ENCODE measurements at places on chromosomes 2 and 18. TPM values are rescaled to one million over a fixed set of nuclear protein-coding genes. Genes with fewer than 3 reads are reported as not detected.
A peak's percentile ranks its signal among the peaks of the same experiment; 100 is the strongest.

Gene PTPRN
- 1.5 TPM for total RNA-seq

Gene POTEC
- total RNA-seq: not detected

Gene RRM2
- 46.9 TPM for total RNA-seq

DNA sequence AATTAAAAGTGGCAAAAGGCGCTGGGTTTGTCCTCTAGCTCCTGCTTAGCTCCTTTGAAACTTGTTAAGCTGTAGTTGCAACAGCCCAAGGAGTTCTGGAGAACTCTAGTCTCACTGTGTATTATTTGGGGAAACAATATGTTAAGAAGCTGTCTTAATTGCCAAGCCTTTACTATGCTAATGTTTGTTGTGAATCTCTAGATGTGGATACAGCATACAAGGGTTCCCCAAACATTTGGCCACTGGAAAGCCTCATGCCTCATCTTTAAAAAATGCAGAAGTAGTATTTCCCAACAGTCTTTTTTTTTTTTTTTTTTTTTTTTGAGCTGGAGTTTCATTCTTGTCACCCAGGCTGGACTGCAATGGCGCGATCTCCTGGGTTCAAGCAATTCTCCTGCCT is 236.7 kb downstream of the PRKCE start:
- no peak for DNase-seq

- DNase-seq: no peak
Measured at GRCh38 chr2:238141541-238142318, 3.3 kb downstream of the KLHL30 start.

GRCh38 chr2:100140582-100140981 is 1.8 kb downstream of the AFF3 start:
- DNase-seq: no peak

DNA sequence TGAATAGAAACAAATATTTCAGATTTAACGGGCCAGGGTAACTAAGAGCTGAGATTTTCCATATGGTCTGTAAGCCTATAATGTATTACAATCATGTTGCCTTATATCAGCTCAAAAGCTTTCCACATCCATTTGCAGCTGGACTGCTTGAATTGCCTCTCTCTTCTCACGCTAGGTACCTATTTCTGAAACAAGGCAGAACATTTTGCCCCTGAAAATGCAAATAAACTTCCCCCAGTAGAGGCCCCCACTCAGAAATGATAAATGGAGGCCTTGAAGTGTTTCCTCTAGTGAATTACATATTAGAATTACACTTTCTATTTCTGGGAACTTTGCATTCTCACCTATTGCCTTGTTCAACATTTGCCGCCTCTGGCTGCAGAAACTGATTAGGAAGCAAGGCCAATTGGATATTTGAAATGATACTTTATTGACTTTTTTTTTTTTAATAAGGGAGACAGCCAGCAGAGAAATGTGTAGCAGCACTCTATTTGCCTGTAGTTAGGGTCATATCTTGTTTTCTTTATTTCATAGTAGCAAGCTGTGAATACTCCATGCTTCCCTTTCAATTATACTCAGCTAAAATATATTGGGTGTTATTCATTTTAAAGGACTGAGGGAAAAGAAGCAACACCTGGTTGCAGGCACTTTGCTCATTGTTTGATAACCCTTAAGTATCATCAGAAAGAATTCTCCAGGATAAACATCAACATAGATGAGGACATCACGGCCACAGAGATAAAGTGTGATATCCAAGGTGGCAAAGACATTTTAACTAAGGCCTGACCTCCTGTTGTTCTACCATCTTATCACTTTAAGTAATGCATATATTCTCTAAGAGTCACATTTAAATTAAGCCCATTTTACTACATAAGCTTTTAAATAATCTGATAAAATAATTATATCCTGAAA is 505.5 kb downstream of the LRRTM4 start:
- no peak for DNase-seq

DNA sequence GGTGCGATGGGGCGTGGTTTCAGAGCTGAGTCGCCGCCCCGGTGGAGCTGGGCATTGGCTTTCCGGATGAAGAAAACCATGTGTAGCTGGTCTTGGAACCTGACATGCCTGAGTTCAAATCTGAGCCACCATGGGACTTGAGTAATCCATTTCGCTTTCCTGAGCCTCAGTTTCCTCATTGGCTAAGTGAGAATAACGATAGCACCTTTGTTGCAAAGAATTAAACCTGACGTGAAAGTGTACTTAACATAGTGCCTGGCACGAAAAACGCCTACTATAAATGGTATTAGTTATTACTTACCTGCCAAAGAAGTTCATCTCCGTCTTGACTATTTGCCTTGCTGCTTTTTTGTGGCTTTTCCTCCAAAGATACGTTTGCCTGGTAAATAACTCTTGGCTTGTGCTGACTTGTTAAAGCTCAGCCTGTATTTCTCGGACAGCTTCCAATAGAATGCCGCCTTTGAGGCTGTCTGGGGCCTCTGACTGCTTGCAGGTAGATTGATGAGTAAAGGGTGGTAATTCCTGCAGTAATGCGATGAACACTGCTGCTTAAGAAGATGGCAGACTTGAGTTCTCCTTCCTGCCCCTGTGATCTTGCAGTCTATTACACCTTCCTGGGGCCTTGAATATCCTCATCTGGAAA is 1.3 kb downstream of the CDCA7 start:
- DNase-seq: no peak

DNA sequence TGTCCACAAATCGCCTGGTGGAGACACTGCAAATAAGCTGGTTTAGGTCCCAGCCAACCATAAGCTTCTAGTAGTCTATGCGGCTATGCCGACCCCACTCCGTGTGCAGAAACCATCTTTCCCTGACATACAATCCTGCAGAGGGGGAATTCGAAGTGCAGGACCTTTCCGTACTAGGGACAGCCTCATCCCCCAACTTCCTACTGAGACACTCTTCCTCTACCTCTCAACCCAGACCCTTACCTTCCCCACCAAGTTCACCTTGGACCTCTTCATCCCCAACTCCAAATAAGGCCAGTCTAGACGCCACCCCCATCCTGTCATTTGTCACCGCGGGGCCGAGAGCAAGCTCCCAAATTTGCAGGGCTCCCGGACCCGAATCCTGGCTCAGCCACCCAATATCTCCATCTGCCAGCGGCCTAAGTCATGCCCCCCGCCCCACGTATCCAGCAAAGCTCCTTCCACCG is 496 bp downstream of the SUCLG1 start:
- peak; percentile 40 for DNase-seq

DNA sequence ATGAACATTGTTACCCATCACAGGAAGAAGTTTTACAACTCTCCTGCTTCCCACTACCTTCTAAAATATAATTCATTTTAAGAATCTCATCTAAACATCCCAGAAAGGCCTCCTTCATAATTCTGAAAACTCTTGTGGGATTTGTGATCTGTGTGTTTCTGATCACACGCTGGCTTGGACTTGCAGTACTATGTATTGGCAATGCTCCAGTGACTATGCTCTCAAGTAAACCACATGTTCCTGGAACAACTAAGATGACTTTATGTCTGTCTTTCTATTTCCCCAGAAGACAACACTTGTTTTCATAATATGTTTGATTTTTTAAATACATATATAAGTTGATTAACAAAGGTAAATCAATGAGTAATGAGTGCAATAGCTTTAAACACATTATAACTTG is 376.6 kb upstream of the NETO1 start:
- no peak for DNase-seq

DNA sequence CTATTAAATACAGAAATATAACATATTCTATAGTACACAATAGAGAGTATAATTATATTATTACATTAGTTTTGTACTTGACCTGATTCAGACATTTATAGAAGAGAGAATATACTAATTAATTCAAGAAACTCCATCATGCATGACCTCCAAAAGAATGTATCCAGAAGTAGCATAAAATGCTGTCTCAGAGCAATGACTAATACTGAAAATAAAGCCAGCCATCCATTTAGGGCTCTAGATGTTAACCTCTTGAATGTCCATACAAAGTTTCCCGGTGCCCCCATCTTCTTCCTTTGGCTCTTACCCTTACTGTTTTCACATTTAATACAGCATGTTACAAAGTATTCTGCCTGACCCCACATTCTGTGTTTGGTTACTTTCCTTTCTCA is 102.0 kb downstream of the ARHGAP15 start:
- DNase-seq: no peak

DNA sequence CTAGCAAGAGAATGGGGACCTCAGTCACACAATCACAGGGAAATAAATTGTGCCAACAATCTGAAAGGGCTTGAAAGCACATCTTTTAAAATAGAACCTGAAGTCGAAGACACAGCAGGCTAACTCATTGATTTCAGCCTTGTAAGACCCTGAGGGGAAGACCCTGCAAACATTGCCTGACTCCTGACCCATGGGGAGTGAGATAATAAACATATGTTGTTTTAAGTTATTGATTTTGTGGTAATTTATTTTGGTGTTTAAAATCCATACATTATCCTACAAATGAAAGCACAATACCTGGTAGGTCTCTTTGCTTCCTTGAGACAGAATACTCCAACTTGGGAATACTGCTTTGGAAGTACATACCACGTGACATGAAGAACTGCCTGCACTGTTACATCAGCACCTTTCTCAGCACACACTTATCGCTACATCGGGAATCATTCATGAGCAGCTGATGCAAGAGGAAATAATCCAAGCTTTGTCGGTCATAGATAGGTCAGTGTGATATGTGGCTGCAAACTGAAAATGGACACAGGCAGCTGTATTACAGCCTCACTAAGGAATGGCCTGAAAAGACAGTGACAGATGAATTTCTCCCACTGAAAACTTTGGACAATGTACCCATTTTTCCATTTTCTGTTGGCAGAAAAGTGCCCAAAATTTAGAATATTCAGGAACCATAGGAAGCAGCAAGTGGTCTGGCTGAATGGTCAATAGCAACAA is 494.5 kb upstream of the MAP2 start:
- DNase-seq: peak; percentile 39

All from SK-MEL-5 (cell line).